ENCODE measurements at places on chromosomes 12 and 14.

DNA sequence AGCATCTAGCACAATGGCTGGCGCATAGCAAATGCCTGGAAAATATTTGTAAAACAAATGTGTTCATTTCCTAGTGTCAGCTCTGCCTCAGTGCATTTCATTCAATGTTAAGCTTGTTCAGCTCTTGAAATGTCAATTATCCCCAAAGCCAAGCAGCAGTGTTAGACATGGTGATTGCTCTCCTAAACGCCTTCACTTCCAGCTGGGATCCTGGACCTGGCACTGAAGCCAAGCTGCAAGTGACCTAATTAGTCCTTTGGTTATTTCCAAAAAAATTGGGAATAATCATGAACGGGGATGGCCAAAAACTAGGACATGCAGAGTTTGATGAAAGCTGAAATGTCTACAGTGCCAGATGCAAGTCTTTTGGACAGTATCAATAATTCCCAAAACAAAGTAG, 54.9 kb upstream of the MDGA2 start:
- no peak for DNase-seq

DNA sequence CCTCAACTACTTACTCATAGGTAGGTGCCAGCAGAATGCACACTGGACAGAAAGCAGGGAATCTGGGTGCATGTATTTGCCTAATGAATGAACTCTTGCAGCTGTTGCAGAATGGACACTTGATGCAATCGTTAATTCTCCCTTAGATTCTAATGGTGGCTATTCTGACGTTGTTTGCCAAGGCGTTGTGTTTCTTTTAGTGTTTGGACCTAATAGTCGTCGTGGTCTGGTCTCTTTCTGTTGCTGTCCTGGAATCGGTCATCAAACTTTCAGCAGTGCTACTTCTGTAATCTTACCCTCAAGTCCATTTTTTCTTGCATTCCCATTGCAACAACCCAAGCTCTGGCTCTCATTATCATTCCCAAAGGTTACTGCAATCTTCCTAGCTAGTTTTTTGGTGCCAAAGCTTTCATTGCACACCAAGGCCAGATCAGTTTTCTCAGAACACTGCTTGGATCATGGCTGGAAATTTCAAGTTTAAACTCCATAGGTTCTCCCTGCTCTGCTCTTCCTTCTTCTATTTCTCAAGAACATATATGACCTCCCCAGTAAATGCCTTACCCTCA, 31.3 kb downstream of the BMP4 start:
- DNase-seq, result no peak

- DNase-seq, result no peak
Measured at GRCh38 chr14:93669632-93670031, 118.7 kb downstream of the PRIMA1 start.

DNA sequence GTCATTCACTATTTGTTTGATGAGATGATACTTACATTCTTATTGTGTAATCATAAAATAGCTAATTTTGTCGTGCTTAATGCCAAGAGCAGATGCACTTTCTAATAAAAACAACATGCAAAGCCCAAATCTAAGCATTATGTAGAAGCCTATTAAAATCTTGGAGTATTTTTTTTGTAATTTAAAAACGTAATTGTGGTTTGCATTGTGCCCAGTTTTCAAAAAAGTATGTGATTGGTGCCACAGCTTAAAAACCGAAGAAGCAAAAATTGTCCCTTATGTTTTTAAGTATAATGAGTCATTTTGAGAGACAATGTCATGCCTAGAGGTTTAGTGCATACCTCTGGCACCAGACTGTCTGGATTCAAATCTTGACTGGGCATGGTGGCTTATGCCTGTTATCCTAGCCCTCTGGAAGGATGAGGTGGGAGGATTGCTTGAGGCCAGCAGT, 464.8 kb upstream of the RGS6 start:
- DNase-seq, result no peak

- peak; percentile 50 for DNase-seq
Measured at GRCh38 chr14:106141242-106142220, 615.1 kb downstream of the TMEM121 start.

DNA sequence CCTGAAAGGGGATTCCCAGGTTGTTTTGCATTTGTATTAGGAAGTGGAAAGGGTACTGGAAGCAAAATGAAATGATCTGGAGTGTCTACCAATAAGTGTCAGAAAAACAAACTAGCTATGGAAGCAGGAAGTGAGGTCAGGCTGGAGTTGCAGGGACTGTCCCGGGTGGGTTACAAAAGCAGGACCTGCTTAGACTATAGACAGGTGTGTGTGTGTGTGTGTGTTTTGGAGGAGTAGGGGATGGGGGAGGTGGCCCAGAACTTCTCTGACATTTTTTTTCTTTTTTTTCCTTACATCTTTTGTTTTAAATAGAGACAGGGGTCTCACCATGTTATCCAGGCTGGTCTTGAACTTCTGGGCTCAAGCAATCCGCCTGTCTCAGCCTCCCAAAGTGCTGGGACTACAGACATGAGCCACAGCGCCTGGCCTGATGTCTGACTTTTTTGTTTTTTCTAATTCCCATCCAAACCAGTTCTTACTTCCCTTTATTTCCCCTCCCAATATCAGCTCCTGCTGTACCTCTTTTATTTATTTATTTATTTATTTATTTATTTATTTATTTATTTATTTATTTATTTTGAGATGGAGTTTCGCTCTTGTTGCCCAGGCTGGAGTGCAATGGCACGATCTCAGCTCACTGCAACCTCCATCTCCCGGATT, 512 bp upstream of the RND1 start:
- DNase-seq, result no peak

All from activated CD4-positive, alpha-beta T cell treated with anti-CD3 and anti-CD28 coated beads, Interleukin-2, amount 50 U/mL, for 1 hour (primary cell).